Stimulated activated CD8-positive, alpha-beta memory T cell treated with anti-CD3 and anti-CD28 coated beads, Interleukin-2, amount 100 ng/mL, for 1 hour (primary cell): ENCODE measurements at places on chromosomes 3 and 15.

GRCh38 chr15:70519004-70519365 is 244.4 kb downstream of the UACA start:
- DNase-seq = no peak

- DNase-seq = no peak
These were observed 152.3 kb downstream of the FBN1 start for GRCh38 chr15:48493084-48493762.

GRCh38 chr3:78742041-78742440 is 1025.8 kb downstream of the ROBO1 start:
- no peak for DNase-seq

DNA sequence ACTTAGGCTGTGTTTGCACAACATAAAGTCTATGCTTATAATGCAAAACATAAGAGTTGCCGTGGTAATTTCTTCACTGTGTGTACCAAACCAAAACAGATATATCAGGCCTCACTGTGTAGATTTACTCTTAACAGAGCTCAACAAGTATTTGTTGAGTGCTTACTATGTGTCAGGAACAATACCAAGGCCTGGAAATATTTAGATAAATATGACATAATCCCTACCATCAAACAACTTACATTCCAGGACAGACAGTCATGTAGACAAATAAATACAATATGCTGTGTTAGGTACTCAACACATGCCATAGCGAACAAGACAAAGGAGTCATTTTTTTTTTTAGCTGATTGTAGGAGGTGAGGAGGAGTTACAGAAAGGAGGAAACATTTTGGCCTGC is 554.0 kb downstream of the NSUN3 start:
- no peak for DNase-seq

DNA sequence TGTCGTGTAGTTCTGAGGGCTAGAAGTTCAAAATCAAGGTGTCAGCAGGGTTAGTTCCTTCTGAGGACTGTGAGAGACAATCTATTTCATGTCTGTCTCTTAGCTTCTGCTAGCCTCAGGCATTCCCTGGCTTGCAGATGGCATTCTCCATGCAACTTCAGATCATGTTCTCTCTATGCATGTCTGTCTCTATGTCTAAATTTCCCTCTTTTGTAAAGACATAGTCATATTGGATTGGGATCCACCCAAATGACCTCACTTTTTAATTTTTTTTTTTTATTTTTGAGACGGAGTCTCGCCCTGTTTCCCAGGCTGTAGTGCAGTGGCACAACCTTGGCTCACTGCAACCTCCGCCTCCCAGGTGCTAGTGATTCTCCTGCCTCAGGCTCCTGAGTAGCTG is 104.6 kb downstream of the RAP2B start:
- DNase-seq = no peak

DNA sequence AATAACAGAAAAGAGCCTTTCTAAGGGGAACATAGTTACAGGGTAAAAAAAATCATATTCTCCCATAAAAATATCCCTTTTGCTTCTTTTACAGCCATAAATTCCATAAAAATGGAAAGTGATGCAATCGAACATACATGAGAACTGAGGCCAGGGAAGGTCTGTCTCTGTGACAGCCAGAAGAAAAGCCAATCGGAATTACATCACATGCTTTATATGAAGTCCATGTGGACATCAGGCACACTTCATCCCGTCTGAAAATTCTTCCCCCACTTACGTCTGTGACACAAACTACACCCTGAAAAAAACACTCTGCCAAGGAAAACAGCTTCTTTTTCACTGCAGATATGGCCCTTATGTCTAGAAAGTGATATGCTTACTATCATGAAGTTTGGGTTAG is 323.5 kb downstream of the ERC2 start:
- DNase-seq = no peak

DNA sequence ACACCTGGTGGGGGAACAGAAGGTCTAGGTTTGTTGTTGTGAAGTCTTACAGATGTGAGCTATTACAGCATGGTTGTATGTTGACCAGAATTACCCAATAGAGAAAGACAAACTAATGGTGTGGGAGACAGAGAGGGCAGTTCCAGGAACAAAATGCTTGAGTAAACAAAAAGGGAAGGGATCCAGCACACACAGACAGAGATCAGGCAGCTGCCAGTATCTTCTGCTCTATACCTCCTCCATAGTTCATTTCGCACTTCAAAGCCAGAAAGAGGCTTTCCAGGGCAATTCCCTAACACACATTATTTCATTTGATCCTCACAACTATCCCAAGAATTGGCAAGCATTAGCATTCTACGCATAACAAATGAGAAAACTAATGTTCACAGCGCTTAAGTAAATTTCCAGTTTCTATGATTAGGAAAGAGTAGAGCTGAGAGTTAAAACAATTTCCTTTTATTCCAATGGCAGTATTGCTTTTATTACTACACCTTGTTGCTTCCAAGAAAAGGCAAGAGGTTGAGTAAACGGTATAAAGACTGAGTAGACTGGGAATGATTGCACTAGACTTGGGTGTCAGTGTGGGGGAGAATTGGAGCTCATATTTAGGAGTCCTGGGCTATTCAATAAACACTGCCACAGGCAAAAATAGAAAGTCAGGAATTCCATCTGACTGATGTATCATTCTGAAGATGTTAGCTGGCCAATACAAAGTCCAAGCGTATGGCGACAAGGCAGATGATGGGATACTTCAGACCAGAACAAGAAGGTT is 39.7 kb upstream of the ZNF280D start:
- DNase-seq = no peak
